ENCODE measurements at places on chromosomes 4 and X.

GRCh38 chrX:7346021-7346420 is 198.1 kb upstream of the PUDP start:
- no peak for DNase-seq

- DNase-seq: no peak
Measured at GRCh38 chr4:28062562-28062961, 1201.9 kb downstream of the STIM2 start.

DNA sequence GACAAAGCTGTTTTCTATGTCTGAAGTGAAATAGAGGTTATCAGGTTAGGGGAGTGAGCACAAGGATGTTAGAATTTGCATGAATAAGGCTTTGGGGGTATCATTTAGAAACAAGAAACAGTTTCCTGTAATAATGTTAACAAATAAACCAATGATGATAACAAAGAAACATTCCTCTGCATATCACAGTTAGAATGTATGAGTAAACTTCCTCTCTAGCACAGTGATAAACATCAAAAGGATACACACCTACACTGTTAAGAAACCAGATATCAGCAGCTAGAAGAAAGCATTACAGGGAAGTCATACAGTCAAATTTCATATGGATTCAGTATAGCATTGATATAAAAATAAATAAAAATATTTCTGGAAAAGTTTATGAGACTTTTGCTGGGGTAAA is 340.0 kb upstream of the MAGEB16 start:
- DNase-seq: no peak

DNA sequence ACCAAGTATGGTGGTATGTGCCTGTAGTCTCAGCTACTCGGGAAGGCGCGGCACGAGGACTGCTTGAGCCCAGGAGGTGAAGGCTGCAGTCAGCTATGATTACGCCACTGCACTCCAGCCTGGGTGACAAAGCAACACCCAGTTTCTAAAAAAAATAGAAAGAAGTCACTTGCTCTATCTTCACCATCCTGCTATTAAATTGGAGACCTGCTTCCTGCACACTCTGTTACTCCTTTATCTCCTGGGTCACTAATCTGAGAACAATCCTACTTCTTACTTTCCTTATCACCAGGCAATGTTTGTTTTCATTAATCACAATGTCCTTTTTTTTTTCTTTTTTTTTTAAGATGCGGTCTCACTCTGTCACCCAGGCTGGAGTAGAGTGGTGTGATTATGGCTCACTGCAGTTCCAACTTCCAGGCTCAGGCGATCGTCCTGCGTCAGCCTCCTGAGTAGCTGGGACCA is 16.2 kb downstream of the PRKX start:
- DNase-seq: no peak

- DNase-seq: no peak
Measured at GRCh38 chr4:20252656-20253282, 1.1 kb downstream of the SLIT2 start.

GRCh38 chrX:110167952-110168451 is 149.9 kb downstream of the AMMECR1 start:
- DNase-seq: peak; percentile 22

DNA sequence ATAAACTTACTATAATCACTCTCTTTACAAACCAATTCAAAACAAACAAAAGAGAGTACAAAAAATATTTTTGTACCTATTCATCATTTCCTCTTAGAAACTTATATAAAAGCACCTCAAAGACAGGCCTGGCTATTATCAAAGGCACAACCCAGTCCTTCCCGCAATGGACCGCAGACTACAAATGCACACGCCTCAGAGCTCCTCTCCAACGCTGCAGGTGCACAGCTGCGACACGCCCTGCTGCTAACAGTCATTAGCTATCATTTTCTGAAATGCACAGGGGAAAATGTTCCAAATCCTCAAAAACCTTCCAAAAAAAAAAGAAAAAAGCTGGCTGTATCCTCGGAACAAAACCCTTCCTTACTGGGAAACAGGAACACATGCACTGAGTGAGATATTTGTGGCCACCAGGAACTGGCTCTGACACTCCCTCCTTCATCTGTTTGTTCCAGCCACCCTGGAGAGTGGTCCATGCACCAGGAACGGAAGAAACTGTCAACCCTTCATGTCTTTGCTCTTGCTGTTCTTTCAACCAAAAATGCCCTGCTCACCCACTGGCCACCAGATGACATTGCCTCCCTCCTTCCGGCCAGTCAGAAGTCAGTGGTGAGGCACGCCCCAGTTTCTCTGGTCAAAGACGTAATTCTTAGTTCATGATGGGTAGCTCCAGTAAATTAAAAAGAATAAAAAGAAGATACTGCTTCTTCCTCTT is 16.7 kb downstream of the IRF2 start:
- no peak for DNase-seq

GRCh38 chr4:1834047-1834775 is 21.7 kb downstream of the LETM1 start:
- DNase-seq: no peak

DNA sequence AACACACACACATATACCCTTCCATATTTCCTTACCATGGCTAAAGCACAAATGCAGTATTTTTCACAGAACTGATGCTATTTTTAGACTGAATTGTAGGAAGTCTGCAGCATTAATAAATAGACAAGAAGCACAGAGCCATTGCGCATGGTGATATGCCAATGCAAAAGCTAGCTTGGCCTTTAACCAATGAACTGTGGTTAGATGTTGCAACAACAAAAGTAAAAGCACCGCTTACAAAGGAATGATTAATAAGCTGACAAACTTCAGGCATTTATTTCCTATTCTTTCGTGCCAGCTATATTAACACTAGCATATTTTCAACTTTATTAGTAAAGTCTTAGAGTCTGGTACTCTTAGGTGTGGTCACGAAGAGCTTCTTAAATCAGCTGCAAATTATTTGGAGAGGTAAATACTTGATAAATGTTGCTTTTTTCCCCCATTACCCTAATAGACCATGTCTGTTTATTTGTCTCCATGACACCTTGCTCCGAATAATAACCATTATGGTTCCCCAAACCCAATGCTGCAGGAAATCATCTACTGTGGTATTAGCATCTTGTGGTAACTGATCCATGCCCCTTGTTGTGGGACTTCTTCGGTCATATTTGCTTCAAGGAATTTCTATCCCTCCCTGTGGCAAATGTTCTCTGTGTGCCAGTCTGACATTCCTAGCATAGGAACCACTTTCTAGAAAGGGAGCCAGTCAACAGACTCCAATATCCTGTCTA is 306.1 kb upstream of the TAPT1 start:
- DNase-seq: no peak

DNA sequence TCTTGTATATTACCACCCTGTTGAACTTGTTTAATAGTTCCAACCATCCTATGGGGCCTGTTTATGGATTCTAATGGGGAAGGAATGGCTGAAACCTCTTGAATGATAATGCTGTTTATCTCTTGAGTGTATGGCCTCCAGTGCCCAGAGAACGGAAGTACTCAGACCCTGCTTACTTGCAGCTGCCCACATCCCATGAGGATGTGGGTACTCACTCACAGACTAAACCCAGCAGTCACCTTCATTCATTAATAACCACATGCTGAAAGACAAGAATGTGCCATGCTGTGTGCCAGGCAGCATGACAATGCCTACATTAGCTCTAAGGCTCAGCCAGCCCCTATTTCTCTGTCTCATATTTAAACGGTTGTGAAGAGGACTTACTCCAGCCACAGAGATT is 5.9 kb upstream of the ARMCX5 start:
- DNase-seq: no peak

DNA sequence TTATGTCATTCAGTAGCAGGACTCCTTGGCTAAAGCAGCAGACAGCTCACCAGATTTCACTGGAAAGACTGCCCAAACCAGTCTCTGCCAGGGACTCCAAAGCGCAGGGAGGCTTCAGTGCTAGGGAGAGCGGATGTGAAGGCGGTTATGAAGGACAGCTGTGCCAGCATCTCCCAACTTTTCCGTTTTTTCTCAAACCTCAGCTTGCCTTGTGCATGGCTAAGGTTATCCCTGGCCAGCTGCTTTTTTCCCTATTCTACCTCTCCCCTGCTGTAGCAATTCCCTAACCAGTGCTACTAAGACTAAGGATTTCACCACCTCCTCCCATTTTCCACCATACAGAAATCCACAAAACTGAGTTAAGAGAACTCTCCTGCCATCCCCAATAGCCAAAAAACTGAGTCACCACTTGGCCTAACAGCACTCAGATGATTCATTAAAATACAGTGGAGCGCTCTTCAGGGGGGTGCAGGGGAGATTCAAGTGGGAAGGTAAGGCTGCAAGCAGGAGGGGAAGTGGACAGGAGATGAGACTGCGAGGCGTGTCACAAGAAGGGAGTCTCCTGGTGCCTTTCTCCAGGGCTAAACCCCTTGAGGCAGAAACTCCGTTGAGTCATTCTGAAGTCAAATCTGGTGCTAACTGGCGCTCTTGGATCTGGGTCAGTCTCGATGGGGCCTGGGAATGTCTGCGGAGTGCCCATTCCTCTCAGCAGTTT is 90.7 kb downstream of the PALLD start:
- DNase-seq: no peak

GRCh38 chrX:25002661-25003020 is 13.1 kb downstream of the ARX start:
- DNase-seq: no peak

- no peak for DNase-seq
Measured at GRCh38 chr4:155042014-155042413, 166.4 kb upstream of the NPY2R start.

DNA sequence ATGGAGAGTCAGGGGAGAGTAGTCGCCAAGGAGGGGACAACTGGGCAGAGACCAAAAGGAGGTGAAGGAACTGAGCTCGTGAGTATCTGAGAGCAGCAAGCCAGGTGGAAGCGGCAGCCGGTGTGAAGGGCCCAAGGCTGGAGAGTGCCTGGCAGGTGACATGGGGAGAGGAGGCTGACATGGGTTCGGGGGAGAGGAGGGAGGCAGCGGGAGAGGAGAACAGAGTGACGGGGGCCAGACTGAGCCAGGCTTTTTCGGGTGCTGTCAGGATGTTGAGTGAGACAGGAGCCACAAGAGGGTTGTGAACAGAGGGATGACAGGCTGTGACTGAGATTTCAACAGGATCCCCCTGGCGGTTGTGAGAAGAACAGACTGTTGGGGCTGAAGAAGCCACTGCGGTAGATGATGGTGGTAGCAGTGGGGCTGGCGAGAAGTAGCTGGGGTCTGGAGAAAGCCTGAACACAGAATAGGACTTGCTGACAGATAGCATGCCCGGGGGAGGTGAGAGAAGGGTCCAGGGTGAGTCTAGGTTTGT is 5.7 kb downstream of the ELK1 start:
- DNase-seq: no peak

GRCh38 chr4:108536577-108536976 is 83.8 kb upstream of the RPL34 start:
- DNase-seq: no peak

DNA sequence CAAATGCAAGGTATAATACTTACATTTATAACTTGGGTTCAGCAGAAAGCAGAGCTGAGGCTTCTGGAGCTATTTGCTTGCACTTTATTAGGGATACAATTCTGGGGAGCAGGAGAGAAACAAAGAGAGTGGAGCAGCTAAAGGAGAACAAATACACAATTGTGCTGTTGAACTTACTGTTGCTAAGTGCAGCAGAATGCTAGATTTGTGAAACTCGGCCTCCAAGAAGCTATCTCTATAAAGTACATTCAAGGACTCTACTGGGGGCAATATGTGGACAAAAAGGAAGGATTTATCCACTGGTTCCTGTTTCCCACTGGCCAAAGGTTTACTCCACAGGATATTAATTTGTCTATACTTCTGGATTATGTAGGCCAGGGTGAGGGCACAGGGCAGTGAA is 86.8 kb downstream of the PPP1R2C start:
- DNase-seq: no peak

- no peak for DNase-seq
Measured at GRCh38 chr4:38385093-38386004, 278.6 kb upstream of the KLF3 start.

- no peak for DNase-seq
Measured at GRCh38 chrX:31845003-31845402, 773.2 kb upstream of the FTHL17 start.

DNA sequence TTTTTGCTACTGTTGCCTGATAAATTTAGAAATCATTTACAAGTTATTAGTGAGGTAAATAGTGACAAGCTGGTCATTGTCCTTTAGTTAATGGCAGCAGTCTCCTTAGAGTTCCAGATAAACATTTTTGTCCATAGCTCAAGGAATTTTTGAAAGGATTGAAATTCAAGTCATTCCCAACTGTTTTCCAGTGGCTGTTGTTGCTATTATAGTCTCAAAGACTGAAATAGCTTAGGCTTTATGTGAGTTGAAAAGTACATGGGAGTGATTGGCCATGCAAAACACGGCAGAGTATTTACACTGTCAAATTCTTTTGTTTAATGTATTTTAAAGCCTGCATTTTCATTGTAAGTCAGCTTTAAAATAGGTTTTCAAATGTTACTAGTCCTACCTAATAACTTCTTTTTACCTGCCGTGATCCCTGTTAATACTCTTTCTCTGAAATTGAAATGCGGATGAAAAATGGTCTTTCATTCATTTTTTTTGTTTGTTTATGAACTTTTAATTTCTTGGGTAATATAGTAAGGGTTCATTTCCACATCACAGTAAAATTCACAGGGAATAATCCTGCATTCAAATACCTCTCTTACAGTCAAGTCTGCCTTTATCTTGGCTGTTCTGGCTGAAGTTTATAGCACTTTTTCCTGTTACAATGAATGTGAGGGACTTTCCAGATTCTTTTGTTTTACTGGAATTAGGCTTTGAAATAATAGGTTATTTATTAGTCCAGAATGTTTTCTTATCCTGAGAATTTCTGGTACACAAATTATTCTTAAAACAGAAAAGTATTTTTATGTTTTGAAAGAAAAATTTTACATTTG is 85.1 kb downstream of the PDLIM5 start:
- no peak for DNase-seq

- no peak for DNase-seq
Measured at GRCh38 chr4:162510115-162510514, 346.3 kb upstream of the FSTL5 start.

Data from stimulated activated CD8-positive, alpha-beta memory T cell treated with anti-CD3 and anti-CD28 coated beads, Interleukin-2, amount 100 ng/mL, for 1 hour (primary cell).